ENCODE measurements at places on chromosomes 4 and X.

DNA sequence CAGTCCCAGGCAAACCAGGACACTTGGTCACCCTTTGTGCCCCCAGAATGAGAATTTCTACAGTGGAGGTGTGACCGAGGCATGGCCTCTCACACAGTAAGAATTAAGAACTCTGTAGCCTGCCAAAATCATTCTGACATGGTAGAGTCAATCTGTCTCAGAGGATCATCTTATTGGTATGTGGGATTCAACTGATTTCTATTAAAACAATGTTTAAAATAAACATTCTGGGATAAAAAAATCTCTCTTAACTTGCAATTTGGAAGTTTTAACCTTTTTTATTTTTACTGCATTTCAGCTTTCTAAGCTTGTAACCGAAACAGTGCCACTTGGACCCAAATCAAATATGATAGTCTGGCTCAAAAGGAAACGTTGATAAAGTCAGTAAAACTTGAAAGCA lies 165.4 kb upstream of the LDB2 start:
- no peak for DNase-seq

- DNase-seq: no peak
Measured at GRCh38 chrX:5852941-5853340, 375.7 kb downstream of the NLGN4X start.

DNA sequence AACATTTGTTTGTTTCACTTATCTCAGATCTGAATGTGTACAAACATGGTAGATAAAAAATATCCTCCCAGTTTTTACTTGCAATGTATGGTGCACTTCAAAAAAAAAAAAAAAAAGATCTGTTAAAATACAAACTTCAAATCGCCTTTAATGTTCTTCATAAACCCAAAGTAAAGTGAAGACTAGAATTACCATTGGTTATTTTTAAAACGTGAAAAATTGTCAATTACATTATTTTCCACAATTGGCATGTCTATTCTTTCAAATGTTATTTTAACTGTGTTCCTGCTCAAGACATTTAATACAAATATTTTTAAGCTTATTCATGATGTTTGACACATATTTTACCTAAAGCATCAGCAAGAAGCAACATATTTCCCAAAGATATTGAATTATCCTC lies 5.0 kb downstream of the NKX6-1 start:
- no peak for DNase-seq

DNA sequence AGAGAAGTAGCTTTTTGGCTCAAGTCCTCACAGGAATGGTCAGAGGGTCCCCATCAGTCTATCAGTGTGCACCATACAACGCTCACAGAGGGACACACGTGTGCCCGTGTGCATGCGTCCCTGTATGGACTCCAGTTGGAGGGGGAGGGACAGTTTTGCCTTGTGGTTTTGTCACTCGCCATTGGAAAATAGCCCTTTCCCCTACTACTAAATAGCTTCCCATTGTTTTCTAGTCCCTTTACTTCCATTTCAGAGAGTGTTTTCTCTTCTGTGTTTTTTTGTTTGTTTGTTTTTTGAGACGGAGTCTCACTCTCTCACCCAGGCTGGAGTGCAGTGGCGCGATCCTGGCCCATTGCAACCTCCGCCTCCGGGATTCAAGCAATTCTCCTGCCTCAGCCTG lies 34.9 kb downstream of the WDR13 start:
- no peak for DNase-seq

GRCh38 chrX:42567268-42567667 lies 210.7 kb downstream of the PPP1R2C start:
- DNase-seq: no peak

GRCh38 chr4:100823066-100823992 lies 305.5 kb upstream of the EMCN start:
- DNase-seq: no peak

GRCh38 chrX:133005042-133005441 lies 46.6 kb upstream of the HS6ST2 start:
- no peak for DNase-seq

- no peak for DNase-seq
Measured at GRCh38 chr4:148653681-148654080, 211.5 kb upstream of the NR3C2 start.

DNA sequence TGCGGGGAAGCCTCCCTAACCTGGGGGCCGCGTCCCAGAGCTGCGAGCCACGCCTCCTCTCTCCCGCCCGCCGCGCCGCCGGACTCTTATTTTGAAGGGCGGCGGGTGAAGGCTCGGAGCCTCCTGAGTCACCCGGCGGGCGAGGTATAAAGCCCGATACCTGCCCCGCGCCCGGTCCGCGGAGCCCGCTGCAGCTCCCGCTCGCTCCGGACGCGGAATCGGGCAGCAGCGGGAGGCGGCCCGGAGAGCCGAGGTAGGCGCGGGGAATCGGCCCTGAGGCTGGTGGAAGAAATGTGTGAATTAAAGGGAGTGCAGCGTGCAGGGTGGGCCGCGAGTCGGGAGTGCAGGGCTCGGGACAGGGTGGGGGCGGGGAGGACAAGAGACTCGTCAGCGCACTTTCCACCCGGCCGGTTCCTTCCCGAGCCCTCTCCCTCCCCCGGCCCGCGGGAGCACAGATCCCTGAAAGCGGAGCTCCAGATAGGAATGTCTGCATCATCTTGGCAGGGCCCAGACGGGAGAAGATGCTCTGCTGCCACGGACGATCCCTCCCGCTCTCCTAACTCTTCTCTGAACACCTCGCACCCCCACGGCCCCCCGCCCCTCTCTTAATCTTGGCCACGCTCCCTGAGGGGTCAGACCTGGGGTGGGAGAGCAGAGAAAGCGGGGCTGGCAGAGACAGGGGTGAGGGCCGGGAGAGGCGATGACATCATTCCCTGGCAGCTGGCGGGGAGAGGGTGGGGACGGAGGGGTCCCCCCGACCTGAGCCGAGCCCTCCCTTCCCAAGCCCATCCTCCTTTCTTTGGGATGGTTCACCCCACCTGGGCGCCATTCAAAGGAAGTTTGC lies 177.9 kb downstream of the CBR4 start:
- DNase-seq: peak; percentile 72

GRCh38 chr4:27742816-27743215 lies 882.2 kb downstream of the STIM2 start:
- DNase-seq: no peak

GRCh38 chr4:67744561-67745283 lies 9.5 kb downstream of the GNRHR start:
- no peak for DNase-seq

GRCh38 chrX:1423215-1423614 lies 29.5 kb downstream of the ASMTL start:
- no peak for DNase-seq

DNA sequence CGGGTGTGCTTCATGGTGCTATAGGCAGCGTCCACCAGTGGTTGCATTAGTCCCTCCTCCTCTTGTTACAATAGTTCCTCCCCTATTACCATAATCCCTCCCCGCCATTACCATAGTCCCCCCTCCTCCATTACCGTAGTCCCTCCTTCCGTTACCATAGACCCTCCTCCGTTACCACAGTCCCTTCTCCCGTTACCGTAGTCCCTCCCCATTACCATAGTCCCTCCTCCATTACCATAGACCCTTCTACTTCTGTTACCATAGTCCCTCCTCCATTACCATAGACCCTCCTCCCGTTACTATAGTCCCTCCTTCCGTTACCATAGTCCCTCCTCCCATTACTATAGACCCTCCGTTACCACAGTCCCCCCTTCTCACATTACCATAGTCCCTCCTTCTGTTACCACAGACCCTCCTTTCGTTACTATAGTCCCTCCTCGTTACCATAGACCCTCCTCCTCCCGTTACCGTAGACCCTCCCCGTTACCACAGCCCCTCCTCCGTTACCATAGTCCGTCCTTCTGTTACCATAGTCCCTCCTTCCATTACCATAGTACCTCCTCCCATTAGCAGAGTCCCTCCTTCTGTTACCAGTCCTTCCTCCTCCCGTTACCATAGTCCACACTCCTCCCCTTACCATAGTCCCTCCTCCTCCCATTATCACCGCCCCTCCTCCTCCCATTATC lies 129.6 kb downstream of the DHRSX start:
- no peak for DNase-seq

- no peak for DNase-seq
Measured at GRCh38 chr4:8310306-8310705, 40.8 kb downstream of the HTRA3 start.

DNA sequence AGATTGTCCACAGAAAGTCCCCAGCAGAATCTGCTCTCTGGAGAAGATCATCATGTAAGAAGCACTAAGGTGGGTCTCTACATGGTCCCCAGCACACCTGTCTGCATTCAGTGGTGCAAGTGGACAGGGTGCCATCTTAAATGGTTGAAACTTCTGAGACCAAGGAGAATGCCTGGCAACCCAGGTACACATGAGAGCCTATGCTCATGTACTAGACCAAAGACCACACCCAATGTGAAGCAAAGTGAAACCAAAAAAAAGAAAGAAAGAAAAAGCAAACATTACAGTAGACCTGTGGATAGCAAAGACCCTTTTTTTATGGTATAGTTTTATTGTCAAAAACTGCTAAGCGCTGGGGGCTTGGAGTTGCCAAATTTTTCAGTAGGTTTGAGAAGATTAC lies 15.0 kb downstream of the CD40LG start:
- DNase-seq: no peak

DNA sequence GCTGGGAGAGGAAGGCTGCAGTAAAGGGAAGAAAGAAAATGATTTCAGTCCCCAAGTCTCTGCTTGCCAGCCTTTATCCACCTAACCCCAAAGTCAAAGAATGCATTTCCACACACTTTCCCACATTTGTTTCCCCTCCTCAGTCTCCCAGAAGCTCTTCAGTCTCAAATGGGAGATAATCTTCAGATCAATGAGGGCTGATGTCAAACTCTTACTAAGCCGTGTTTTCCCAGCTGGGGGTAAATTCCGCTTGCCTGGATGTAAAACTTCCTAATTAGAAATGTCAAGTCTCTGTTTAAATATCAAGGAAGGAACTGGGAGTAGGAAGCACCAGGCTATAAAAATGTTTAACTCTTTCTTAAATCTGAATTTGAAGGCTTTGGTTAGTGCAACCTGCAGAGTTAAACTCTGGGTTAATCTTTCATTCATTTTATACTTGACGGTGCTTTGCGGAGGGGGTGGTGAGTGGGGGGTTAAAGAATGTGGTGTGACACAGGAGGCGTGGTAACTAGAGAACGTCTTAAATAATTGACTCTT lies 601.4 kb upstream of the ACTRT1 start:
- no peak for DNase-seq

- DNase-seq: no peak
Measured at GRCh38 chr4:27790911-27791310, 930.3 kb downstream of the STIM2 start.

DNA sequence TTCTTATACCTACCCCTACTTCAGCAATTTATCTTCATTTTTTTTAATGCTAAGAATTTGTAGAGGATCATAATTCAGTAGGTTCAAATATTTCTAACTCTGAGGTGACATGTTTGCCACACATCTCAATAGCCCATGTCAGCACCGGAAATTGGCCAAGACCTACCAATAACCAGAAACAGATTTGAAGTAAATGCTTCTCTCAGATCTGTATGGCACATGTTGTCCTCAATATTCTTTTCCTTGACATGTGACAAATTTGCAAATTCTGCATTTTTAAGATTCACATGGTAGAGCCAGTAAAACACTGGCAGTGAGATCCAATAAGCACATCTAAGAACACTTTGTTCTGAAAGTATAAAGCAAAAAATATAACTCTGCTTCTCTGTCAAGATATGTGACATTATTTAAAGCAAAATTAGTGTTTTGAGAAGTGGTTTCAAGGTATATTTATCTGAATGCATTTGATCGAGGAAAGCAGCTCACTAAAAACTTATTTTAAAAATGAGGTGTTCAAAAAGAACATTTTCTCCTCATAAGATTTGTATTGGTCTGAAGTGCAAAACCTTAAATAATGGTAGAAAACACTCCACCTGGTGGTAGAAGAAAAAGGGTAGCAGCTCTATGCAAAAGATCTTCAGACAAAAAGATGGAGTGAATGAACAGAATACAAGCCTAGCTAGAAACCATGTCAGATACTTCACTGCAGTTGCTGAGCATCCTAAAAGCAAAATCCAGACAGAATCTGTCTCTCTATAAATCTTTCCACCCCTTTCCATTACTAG lies 513.8 kb upstream of the FAM241A start:
- no peak for DNase-seq

DNA sequence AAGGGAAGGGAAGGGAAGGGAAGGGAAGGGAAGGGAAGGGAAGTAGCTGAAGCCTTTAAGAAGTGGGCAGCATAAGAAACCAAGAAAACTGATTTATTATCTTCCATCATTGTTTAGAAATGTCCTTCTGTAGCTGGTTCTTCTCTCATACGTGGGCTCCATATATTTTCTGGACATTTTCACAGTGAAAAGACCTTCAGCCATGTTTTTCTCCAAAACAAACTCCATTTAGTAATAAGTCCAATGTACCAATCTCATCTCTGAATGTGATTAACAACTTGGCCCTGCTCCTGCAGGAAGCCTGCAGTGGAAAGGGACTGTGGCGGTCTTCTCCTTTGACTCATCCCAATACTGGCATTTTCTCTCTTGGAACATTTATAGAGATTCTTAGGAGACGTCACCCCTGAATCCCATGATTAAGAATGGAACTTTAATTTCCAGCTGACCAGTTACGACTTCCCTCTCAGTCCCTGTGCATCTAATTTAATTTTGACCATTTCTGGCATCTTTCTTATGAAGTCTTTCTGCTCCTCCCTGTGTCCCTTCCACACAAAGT lies 96.6 kb upstream of the GUCY1A1 start:
- no peak for DNase-seq

DNA sequence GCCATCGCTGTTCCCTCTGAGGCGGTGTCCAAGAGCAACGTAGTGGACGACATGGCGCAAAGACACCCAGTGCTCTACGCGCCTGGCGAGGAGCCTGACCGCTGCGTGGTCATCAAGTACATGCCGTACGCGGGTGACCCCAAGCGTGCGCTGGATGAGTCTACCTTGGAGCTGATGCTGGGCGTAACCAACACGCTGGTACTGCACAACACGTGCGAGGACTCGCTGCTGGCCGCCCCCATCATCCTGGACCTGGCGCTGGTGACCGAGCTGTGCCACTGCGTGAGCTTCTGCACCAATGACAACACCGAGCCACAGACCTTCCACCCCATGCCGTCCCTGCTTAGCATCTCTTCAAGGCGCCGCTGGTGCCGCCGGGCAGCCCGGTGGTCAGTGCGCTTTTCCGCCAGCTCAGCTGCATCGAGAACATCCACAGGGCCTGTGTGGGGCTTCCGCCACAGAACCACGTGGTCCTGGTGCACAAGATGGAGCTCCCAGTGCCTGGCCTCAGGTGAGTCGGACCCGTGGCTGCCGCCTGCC lies 129.0 kb downstream of the ANAPC4 start:
- no peak for DNase-seq

DNA sequence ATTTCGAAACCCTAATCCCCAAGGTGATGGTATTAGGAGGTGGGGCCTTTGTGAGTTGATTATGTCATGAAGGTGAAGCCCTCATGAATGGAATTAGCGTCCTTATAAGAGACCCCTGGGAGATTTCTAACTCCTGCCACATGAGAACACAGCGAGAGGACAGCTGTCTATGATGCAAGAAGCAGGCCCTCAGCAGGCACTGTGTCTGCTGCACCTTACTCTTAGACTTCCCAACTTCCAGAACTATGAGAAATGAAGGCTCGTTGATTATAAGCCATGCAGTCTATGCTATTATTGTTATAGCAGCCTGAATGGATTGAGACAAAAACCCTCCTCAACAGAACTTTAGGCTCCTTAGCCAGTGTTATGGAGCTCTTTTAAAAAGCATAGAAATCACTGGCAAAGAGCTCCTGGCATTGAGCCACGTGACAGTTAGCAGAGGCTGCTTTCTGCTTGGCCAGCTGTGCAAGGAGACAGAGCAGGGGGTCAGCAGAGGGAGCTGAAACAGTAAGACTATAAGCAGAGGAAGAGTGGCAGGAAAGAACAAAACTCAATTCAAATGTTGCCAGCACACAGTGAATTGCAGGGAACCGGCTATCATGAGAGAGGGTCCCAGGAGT lies 219.2 kb upstream of the FAT1 start:
- DNase-seq: no peak

Measured in inflammatory macrophage (primary cell).